NCI-H1417 treated with DMSO at 0.1 percent for 48 hours (cell line): ENCODE measurements at places on chromosomes 3 and 15.

- DNase-seq, result no peak
These were observed 5.9 kb downstream of the LRRC28 start for GRCh38 chr15:99257107-99257750.

DNA sequence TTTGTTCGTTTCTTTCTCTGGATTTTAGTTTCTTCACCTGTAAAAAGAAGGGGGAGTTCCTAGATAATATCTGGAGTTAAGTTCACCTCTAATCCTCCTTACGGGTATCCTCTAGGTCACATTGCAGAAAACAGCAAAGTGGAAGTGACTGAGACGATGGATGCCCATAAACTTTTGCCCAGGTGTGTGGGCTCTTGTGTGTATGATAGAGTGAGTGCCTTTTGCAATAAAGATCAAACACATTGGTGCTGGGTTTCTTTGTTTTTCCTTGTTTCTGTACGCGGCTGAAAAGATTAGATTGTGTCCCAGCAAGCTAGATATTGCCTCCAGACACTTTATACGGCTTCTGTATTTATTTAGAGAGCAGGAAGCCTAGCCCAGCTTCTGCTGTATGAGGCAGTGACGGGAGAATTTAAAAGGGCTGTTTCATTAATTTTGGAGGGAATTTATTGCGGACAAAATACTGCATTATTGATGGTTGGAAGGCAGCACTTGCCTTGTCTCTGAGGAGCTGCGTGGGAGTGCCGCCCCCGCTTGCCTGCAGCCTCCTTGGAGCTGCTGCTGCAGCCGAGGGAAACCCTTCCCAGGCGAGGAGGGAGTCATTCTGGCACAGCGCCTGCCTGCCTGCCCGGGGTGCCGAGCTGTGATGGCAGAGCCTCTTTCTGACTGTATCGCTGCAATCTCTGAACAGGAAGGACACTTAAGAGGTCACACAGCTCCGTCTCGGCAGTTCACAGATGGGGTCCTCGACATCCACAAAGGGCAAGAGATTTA is 38.5 kb downstream of the PYDC2 start:
- no peak for DNase-seq

DNA sequence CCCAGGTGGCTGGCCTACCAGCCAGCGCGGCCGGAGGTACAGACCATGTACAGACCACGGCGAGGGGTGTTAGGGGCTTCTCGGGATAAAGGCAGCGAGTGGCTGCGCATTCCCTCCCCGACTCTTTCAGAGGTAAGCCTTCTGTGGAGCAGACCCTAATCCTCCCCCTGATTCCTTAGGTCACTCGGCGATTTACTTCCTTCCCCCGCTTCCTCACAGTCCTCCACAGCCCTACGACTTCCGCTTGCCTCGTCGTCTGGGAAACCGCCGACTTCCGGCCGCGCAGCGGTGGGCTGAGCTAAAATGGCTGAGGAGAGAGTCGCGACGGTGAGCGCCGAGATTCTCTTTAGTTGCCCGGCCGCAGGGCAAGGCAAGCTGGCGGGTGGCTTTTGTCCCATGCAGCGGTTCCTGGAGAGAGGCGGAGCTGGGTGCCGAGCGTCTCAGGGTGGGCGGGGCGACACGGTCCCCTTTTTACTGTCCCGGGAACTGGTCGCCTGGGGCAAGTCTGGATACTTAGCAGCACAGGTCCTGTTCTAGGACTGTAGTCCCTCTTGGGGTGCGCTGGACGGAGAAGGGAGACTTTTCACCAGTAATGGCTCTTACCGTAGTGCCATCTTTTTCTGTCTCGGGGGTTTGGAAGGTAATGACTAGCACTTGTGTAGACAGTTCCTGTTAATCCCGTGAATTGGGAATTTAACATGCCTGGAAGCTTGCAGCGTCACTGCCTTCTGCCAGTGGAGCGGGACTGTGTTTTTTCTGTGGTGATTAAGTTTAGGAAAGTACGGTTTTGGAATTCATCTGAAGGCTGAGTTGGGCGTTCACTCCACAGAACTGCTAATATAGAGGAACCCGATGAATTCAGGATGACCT is at the start of the genes BBS4 and HIGD2B:
Gene BBS4, plus strand, starts transcription at position 283 of the 870 bp plus-strand sequence. Its CDS starts 21 bp downstream, at position 304.
Gene HIGD2B, minus strand, starts transcription at position 258 of the 870 bp plus-strand sequence. CDS start 9,808 bp downstream, outside the sequence.
- DNase-seq, result no peak

DNA sequence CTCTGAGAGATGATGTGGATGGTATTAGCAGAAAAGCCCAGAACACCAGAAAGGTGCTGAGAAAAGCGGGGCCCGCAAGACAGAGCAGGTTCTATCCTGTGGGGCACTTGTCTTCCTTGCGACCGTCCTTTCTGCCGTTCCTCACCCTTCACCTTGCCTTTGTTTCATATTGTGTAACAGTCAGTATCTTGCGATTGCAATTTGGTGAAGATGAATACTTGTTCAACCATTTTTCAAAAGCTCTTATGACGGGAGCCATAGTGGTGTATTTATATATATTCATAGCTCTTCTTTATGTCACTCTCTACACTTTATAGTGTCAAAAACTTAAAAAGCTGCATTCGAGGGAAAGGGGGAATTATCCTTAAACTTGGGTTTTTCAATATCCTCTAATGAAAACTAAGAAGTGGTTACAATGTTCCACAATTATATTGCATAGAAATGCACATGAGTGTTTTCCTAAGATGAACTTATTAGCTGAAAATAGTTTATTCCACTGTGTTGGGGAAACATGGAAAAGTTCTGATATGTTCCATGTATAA is 797 bp downstream of the MAP3K13 start:
- no peak for DNase-seq

DNA sequence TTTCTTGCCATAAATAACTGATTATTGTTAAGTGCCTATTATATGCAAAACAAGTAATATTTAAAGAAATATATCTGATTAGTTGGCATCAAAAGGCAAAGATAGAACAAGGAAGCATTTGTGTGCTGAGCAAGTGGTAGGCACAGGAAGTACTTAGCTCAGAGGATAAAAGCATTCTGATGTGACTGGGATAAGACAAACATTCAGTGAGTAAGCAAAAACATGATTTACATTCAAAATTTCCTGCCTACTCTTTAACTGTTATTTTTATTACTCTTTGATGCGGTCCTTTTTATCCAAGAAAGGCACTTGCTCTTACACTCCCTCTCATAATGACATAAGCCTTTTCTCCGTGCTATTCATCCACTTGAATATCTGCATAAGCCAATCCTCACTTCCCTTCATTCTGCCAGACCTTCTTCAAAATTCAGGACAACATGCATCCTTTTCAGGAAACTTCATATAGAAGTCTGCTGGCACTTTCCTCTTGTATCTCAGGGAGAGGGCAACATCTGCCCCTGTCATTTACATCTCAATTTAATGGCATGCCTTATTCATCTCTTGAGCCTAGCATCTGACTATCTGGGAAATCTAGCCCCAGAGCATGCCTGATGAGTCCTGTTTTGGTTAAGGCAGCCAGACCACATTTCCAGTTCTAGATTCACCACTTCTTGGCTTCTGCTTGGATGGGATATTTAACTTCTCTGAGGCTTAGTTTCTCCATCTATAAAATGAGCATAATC is 478.2 kb upstream of the ROBO2 start:
- no peak for DNase-seq

DNA sequence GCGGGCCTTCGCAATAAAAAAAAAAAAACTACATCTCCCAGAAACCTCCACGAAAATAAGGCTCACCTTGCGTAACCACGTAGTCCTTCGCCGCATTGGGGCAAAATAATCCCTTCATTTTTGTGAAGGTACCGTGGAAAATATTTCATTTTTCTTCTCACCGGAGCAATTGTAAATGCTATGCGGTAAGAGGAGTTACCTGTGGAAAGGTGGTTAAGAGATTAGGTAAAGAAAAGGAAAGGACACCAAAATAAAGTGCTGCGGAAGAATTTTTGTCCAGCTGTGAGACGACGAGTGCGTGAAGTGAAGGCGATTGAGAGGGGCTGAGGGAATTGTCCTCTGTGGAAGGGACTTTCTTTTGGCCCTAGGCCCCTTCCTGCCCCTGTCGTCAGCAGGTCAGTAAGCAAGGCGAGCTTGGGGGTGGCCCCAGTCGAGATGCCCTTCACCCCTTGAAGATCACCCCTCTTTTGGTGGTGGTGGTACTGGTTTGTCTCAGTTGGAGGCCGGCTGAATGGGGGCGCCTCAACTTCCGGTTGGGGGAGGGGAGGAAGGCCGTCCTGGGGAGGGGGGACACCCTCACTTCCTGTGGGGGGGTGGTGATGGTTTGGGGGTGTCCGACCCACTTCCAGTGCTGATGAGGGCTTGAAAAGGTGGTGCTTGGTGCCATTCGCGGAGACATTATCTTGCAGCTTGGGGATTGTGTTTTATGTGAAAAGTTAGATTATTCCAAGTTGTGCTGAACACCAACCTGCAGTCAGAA is at the start of gene HMG20A:
Gene HMG20A, plus strand, starts transcription at position 279 of the 760 bp plus-strand sequence. CDS start 37,520 bp downstream, outside the sequence.
- peak; percentile 95 for DNase-seq

- DNase-seq, result no peak
These were observed 20.2 kb downstream of the RNF13 start for GRCh38 chr3:149833241-149833640.

GRCh38 chr15:61736790-61737189 is 323.5 kb downstream of the VPS13C start:
- no peak for DNase-seq

DNA sequence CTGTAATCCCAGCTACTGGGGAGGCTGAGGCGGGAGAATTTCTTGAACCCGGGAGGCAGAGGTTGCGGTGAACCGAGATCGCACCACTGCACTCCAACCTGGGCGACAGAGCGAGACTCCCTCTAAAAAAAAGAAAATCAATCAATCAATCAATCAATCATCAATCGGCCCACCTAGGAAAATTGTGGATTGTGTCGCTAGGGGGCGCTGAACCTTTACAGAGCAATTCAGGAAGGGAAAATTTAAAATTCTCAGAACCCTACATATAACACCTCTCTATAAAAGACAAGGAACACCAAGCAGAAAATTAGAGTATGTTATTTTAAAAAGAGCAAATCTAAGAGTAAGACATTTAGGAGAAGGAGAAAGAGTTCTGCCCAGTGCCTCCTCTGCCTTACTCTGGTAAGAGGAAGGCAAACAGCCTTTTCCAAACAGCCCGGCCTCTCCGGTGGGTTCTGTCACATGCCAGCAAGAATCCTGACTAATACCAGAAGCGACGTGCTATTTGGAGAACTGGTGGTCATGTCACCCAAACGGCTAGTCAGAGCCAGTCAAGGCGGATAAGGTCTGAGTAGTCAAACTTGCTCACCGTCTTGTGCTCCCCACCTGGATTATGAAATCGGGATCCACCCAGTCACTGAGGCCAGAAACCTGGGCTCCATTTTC is 22.3 kb upstream of the SMCO1 start:
- no peak for DNase-seq

- DNase-seq, result no peak
These were observed 3.1 kb upstream of the ANPEP start for GRCh38 chr15:89817701-89818280.

- DNase-seq, result no peak
These were observed 67.7 kb downstream of the STT3B start for GRCh38 chr3:31600431-31600830.

- no peak for DNase-seq
These were observed 139.0 kb downstream of the CTNNB1 start for GRCh38 chr3:41338276-41338675.

GRCh38 chr3:99534951-99535704 is 103.3 kb upstream of the COL8A1 start:
- DNase-seq, result no peak

GRCh38 chr15:55552926-55553325 is 35.2 kb downstream of the PYGO1 start:
- no peak for DNase-seq

DNA sequence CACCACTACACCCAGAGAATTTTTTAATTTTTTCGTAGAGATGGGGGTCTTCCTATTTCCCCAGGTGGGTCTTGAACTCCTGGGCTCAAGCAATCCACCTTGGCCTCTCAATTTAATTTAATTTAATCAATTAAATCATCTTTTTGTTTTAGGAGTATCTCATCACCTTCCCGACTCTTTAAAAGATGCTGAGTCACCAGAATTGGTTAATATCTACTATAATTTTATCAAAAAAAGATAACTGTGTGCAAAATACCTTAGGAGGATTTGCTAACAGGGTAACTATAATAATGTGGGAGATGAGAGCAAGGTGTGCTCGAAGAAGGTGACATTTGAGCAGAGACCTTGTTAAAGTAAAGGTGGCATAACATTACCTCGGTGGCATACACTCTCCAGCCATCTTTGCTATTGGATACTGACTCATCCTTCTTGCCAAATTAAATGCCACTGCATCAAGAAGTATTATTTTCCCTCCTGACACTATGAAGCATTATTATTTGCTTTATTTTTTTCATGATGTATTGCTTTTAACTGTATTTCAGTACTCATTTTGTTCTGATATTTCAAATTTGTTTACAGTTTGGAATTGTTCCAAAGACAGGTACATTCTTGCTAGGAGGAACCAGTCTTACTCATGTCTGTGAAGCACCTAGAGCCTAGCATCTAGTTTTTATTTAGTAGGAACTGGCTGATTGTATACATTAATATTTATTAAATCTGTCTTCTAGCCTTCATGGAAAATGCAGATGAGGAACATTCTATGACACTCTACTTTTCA is 200.7 kb downstream of the MBNL1 start:
- no peak for DNase-seq

- no peak for DNase-seq
These were observed at the start of gene PPM1L for GRCh38 chr3:160755776-160756304. Gene PPM1L, plus strand, starts transcription at chr3:160756231.

- no peak for DNase-seq
These were observed 186.5 kb downstream of the FOXP1 start for GRCh38 chr3:71397046-71397445.

DNA sequence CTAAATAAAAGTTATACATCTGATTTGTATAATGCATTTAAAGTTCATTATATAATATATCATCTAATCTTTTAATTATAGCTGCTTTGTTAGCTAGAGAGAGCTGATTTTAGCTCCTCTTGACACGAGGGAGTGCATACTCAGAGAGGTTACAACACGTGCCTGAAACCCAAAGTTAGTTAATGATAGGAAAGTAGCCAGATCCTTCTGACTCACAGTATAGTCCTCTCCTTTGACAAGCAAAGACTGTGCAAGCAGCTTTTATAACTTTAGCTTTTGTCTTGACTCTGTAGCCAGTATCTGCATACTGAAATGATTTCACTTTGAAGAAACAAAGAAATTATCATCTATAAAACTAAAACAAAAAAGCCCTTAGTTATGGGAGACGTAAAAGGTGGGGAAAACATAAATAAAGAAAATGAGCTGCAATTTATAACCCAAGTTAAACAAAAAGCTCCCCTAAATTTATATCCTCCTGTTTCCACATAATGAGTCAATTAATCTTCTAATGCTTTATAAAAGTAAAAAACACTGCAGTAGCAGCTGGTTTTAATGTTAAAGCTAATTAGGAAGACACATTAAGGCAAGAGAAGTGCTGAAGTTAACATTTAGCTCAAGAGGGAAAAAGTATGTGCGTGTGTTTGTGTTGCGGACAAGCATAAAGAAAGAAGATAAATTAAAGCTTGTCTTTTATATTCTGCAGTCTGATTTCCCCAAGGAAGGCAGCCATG is 13.1 kb downstream of the GABRR3 start:
- DNase-seq, result no peak

DNA sequence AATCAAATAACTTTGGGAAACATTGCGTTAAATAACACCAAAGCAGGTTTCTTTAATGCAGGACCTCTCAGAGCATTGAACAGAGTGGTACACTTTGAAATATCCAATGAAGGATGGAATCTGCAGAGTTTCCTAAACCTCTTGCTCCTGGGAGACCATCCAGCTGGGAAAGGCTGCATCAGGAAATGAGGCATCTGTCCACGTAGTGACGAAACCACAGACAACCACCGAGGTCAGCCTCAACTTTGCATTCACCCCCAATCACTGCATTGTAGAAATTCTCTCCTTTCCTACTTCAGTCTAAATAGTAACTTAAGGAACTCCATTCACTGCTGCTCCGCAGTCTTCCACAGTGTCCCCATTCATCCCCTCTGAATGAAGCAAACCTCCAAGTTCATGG is 41.5 kb upstream of the CDV3 start:
- no peak for DNase-seq

GRCh38 chr15:33839540-33839939 is 128.8 kb upstream of the CHRM5 start:
- no peak for DNase-seq
